ENCODE measurements at places on chromosomes 4 and X.

GRCh38 chr4:139361301-139361700 lies 59.0 kb upstream of the NDUFC1 start:
- no peak for DNase-seq

GRCh38 chrX:50618788-50619558 lies 148.3 kb upstream of the DGKK start:
- DNase-seq = no peak

DNA sequence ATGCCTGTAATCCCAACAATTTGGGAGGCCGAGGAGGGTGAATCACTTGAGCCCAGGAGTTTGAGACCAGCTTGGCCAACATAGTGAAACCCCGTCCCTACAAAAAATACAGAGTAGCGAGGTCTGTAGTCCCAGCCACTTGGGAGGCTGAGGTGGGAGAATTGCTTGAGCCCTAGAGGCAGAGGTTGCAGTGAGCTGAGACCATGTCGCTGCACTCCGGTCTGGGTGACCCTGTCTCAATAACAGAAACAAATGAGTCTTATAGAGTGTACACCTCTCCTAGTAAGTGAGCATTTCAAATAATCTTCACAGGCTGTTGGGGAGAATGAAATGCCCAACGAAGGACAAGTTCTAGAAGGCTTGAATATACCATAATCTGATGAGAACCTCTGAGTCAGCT lies 5.5 kb downstream of the UCHL1 start:
- DNase-seq = no peak

DNA sequence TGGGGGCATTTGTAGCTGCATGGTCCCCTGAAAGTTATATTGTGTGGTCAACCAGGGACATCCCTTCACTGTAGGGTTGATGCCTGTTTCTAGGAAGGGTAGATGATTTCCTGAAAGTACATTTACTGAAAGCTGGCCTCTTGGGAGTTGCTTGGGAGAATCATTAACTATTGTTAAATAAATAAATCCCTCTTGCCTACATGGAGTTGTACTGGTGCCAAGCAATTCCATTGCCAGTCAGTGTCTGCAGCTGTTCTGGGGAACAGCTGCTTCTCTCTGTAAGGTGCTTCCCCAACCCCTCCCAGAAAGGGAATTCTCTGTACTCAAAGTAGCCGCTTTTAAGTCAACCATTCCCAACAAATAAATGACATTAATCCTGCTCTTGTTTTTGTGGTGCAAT lies 51.1 kb downstream of the C4orf51 start:
- no peak for DNase-seq

- no peak for DNase-seq
Measured at GRCh38 chr4:127642169-127642568, 9.4 kb downstream of the INTU start.

DNA sequence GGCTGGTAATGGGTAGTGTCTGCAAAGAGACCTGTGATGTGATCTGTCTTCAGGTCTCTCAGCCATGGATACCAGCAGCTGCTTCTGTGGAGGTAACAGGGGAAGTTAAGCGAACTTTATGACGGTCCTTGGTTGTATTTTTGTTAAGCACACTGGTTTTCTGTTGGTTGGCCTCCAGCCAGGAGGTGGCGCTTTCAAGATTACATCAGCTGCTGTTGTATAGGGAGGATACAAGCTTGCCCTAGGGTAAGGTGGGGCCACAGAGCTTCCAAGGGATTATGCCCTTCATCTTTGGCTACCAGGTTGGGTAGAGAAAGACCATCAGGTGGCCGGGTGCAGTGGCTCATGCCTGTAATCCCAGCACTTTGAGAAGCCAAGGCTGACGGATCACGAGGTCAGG lies 834.2 kb upstream of the GALNTL6 start:
- DNase-seq = no peak

DNA sequence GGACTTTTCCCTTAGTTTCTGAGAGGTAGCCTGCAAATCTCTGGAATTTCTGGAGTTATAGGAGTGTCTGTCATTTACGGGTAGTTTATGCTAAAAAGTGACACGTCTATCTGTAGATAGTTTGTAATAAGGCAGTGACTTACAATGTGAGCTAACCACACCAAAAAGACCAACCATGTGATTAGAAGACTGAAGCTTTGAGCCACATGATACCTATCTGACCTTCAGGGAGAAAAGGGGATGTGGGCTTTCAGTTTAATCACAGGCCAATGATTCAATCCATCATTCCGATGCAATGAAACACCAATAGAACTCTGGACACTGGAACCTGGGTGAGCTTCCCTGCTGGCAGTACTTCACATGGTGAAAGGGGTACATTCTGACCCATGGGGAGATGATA lies 254.6 kb upstream of the GK2 start:
- no peak for DNase-seq

DNA sequence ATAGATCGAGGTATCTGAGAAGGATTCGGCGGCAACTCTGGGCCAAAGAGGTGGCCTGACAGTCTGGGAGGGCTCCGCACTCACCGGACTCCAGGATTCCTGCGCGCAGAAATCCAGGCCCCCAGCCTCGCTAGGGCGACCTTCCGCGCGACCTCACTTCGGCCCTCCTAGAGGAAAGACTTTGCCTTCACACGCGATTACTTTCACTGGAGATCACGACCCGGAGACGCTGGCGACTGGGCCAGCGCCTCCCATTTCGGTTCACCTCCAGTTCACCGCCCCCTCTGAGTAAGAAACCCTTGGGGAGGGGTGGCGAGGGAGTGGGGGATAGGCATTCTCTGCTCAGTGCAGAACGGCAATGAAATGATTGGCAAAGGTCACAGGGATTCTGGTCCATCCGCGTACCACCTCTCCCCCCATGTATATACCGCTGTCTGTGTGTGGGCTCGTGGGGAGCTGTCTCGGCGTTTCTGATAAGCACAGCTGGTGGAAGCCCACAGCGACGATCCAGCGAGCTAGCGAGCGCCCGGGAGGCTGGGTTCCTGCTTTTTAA lies 2.5 kb downstream of the POU3F4 start:
- no peak for DNase-seq

DNA sequence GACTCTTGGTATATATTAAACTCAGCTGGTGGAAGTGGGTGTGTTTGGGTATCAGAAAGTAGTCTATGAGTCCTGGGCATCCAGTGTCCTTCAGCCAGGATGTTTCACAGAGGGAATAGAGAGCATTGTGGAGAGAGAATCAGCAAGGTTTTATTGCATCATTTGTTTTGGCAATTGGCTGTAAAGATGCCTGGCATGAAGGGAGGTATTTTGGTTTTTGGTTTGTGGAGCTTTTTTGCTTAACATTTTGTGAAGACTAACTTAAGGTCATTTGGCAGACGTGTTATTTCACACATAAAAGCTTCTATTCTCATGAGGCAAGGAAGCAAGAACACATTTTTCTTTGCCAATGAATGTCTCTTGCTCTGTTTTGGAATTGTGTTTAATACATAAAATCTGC lies 71.1 kb downstream of the DCLK2 start:
- no peak for DNase-seq

GRCh38 chrX:10981506-10981905 lies 129.6 kb upstream of the HCCS start:
- DNase-seq = no peak

GRCh38 chr4:98150092-98150761 lies 7.0 kb upstream of the STPG2 start:
- DNase-seq = no peak

GRCh38 chr4:184228056-184228705 lies 10.5 kb upstream of the ENPP6 start:
- DNase-seq = no peak

DNA sequence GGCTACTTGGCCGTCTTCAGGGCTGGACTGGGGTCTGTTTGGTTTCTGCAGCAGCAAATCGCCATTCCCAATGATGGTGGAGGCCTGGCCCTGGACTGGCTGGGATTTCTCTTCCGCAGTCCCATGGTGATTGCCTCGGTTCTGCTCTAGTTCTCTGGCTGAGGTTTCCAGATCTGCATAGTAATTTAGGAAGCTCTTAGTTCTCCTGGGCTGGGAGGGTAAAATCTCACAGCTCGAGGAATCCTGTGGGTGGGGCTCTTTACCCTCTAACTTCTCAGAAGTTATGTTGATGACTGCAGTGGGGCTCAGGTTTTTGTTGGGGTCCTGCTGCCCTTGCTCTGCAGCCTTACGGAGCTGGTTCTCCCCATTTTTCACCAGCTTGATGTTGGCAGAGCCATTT lies 200.6 kb downstream of the APBB2 start:
- no peak for DNase-seq

- DNase-seq = peak; percentile 17
Measured at GRCh38 chrX:39398963-39399261, 597.7 kb downstream of the MID1IP1 start.

DNA sequence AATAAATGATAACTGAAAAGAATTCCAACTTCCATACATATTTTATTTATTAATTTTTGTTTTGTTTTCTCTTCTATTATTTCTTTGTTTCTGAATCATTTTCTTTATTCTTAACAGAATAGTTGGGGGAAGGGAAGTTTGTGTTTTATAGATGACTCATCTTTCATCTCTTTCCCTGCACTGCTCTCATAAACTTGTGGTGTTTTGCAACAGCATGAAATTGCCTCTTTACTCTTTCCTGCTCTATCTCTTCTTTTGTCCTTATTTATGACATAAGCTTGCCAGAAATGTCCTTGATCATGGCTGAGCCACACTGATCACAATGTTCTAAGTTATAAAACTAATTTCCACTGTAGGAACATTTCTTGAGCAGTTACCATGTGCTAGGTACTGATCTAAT lies 22.3 kb downstream of the QRFPR start:
- no peak for DNase-seq

GRCh38 chrX:140766024-140766611 lies 56.6 kb downstream of the LINC00632 start:
- peak; percentile 52 for DNase-seq

DNA sequence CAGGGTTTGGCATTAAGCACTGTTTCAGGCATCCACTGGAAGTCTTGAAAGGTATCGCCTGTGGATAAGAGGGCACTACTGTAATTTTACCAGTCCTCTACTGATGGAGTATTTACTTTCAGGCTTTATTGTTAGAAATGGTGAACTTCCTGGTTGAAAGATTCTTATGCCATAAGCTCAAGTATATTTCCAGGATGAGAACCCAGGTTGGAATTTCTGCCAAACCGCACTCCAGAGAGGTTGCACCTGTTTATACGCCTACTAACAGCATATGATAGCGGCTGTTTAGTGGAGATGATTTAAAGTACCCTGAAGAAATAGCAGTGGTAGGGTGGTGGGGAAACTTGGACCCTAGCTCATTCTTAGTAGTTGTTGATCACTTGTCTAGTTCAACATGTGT lies 9.9 kb downstream of the FNIP2 start:
- DNase-seq = no peak

GRCh38 chr4:47736555-47736954 lies 101.3 kb downstream of the CORIN start:
- no peak for DNase-seq

- no peak for DNase-seq
Measured at GRCh38 chr4:38180456-38180855, 220.3 kb downstream of the PTTG2 start.

DNA sequence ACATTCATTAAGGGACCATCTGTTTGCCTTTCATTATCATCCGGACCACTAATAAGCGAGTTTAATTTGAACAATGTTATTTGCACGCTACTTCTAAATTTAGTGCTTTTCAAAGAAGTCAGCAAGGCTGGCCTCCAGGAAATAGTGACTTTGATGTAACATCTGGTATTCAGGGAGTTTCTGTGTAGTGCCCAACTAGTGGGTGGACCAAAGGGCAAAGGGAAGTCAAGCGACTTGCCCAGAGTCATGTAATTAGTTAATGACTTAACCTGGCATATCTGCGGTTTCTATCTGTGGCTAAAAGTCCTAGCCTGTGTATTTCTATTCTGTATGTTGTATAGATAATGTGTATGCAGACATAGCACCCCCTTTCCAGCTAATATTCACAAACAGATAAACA lies 56.3 kb upstream of the LCORL start:
- DNase-seq = no peak

DNA sequence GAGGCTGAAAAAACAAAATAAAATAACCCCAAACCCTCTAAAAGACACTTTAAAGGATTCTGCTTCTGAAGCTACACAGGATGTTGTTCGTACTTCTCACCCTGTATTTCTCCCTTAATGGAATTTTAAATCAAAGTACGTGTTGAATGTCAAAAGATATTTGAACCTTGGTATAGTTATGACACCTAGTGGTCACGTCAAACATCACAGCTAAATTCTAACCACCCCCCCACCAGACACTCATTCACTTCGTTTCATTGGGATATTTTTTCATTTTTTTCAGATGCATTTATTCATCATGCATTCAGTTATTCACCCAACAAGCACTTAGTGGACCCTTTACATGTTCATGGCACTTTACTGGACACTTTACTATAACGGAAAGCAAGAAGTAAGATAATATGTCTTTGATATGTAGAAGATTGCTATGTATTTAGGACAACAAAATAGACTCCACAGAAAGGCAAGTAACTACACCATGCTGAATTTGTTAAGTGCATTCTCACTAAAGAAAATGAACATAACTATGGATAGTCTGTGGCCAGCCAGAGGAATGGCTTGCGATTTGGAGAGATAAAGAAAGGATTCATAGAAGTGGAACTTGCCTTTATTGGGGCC lies 62.5 kb upstream of the GPR174 start:
- DNase-seq = peak; percentile 23

DNA sequence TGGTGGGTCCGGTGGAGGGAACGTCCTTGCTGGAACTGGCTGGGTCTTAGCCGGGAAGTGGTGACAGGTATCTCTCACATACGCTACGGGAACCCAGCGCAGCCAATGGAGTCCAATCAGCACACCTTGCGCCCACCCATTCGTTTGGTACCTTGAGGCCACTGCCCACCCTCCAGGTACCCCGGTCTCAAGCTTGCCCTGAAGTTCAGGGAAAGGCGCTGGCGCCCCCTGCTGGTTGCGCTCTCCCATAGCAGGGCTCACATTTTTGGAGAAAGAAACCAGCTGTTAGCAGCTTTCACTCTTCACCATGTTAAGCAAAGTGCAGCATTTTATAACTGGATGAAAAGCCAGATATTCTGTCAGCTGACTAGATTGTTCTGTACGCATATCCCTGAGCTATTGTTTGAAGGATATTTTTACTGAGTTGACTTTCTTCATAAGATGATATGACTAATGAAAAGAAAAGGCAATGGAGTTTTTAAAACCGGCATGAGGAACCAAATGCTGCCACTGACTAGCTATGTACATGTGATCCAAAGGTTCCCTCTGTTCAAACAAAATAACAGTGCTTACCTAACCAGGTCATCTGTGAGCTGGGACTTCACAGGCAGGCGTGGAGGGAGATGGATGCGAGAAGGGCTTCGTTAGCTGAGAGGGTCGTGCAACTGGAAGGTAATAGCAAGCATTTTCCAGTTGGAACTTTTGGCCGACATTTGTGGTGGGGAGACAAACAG lies 43.7 kb downstream of the OTOP1 start:
- DNase-seq = no peak

- no peak for DNase-seq
Measured at GRCh38 chrX:12563121-12563520, 228.1 kb upstream of the PRPS2 start.

DNA sequence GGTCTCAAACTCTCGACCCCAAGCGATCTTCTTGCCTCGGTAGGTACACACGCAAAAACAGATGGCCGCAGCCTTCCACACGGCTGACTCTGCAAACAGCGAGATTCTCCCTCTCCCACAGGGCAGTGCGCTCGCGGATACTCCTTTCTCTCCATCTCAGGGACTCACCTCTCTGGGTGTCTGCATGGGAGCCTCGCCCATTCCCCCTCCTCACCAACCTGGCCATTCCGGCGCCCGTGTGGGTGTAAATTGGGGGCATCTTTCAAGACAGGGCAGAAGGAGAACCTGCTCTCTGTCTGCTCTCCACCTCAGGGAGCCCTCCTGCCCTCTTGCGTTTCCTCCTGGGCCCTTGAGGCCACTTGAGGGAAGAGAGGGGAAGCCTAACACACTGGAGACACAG lies 4.4 kb downstream of the CTAG2 start:
- DNase-seq = no peak
